Occipital lobe (tissue), 3 donors: ENCODE measurements at places on chromosomes 11 and 22. TPM values are rescaled to one million over a fixed set of nuclear protein-coding genes. Genes with fewer than 3 reads are reported as not detected.

DNA sequence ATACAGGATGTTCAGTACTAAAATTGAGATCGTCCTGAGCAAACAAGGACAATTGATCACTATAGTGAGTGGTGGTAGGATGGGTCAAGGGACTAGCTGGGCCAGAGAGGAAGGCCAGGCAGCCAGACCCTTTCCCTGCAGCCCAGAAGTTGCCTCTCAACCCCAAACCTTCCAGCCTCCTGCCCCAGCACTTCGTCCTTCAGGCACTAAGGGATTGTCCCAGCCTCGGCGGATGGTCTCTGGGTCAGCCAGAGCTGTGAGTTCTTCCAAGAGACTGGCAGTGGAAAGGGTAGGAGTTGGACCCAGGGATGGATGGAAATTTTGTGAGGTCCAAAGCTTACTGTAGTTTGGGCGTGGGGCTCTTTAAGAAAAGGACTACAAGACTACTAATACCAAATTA lies 3.6 kb upstream of the LMO1 start:
- no peak for DNase-seq

GRCh38 chr11:9142732-9143131 lies 51.3 kb upstream of the SCUBE2 start:
- DNase-seq = peak; percentile 72

GRCh38 chr11:75815345-75816168 lies 547 bp downstream of the UVRAG start:
- no peak for DNase-seq

DNA sequence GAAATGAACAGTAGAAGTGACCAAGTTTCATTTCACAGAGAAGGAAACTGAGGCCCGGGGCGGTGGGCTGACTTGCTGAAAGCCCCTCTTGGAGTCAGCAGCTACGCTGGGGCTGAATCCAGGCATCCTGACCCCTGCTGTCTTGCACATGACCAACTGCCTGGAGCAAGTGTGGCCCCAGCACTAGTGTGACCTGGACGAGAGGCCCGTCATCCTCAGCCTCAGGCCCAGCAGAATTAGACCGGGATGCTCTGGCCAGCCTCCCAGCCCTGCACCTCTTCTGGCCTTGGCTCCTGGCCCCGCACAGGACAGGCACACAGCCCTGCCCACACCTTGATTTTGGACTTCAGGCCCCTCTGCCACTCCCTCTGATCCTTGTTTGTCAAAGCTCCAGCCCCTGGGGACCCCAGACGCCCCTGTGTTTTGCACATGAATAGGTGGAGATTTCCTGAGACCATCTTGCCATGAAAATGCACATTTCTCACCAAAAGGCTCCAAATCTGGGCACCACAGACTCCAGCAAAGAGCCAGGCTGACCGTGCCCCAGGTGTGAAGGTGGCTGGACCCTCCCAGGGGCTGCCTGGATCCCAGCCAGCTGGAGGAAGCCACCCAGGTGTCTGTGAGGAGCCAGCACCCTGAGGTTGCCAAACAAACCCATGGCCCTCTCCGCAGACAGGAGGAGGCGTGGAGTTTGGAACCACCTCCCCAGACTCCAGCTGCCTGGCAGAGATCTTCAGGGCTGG lies 24.9 kb downstream of the FGF4 start:
- DNase-seq = no peak

DNA sequence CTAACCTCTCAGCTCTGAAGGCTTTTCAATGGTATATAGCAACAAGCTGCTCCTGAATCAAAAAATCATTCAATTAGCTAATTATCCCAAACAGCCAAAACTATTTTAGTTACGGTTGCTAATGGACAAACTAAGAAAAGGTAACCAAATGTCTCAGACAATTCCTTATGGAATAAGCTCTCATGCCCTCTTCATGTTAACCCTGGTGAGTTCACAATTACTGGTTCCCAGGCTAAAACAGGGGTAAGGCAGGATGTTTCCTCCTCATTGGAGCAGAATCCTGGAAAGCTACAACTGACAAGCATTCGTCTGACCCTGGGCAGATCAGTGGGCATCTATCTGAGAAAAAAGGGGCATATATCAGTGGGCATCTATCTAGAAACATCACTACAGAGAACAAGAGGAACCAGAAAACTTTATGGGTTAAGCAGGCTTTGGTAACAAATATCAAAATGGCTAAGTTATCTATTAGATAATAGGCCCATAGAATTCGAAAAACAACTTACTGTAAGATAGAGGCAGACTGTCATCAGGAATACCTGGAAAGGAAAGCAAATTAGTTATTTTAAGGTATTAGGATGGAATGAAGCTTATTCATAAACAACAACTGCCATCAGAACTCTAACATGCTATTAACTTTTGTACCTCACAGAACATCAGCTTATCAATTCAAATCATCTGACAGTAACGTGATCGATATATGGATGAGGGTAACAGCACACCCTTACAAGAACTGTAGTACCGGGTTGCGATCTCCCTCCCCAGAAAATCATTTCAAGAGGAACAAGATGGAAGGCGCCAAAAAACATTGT lies 14.8 kb upstream of the WDR74 start:
- no peak for DNase-seq

The GAB4 gene
- not detected for total RNA-seq

The RCOR2 gene
- total RNA-seq = 9.5 TPM

GRCh38 chr22:20218326-20218872 lies 49.7 kb downstream of the RTN4R start:
- no peak for DNase-seq

- DNase-seq = no peak
Observed at GRCh38 chr11:27694992-27695391, 5.3 kb downstream of the BDNF start.

The CARD18 gene
- total RNA-seq = not detected

- DNase-seq = no peak
Observed at GRCh38 chr11:133843454-133843987, 1.8 kb downstream of the SPATA19 start.

DNA sequence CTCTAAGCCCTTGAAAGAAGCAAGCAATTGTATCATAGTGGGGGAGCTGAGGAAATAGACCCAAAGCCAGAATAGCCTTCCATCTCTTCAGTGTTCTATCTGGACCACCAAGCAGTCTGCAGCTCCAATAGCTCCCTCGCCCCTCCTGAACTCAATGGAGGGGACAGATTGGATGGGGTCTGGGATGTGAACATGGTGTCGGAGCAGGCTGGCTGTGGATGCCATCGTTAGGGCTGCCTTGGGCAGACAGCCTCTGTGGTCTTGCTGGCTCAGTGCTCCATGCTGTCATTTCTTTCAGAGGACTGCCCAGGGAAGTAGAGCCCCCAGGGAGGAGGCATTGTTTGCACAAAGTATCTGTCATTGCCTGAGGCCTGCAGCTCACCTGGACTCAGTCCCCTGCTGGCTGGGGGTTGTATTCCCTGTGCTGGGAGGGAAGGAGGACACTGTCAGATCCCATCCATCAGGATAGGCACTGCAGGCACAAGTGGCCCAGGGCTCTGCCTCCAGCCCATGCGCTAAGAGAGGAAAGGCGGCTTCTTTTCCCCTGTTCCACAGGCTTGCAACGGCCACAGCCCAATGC lies 537.7 kb downstream of the BUD13 start:
- DNase-seq = no peak

- DNase-seq = no peak
Observed at GRCh38 chr11:105393326-105393725, 216.5 kb upstream of the GRIA4 start.

DNA sequence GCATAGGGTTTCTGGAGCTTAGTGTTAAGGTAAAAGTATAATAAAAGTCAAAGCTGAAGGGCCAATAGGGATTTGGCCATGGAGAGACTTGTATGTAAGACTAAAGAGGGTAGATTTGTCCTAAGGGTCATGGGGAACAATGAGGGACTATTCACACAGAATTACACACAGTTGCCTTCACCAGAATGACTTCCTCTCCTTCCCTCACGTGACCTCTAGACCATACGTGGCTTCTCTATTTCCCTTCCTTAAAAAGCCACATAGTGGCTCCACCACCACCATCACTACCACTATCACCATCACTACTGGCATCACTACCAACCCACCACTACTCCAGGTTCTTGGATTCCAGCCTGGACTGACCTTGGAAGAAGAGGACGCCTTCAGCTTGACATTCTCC lies 2.8 kb downstream of the HPX start:
- no peak for DNase-seq

DNA sequence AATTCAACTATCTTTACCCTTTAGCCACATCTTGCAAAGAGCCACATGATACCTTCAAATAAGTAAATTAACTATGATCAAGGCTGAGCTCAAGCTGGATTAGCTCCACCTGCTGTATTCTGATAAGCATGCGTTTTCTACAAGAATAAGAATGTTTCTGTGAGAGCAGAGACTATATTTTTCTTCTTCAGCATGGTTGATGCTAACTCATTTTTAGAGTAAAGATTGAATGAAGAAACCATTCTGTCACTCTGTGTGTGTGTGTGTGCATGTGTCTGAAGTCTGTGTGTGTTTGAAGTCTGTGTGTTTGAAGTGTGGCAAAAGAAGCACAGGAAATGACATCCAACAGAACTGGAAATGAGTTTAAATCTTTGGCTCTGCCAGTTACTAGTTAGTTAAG lies 12.0 kb upstream of the LAYN start:
- no peak for DNase-seq
